H9 (cell line): ENCODE measurements at places on chromosomes 4 and X. TPM values are rescaled to one million over a fixed set of nuclear protein-coding genes. Genes with fewer than 3 reads are reported as not detected.

EMCN gene
- not detected in 2 replicates for total RNA-seq

IL9R gene
- total RNA-seq = 0.72 and 1.1 TPM in 2 replicates

- H3K27ac ChIP-seq = no peak overlapping the region
- no peaks in the 10 kb centered on the region for H3K4me1 ChIP-seq
- H3K27me3 ChIP-seq = peaks cover 42% of the 10 kb centered on the region
- no peak for DNase-seq
Measured at GRCh38 chr4:173498023-173498422, 32.0 kb downstream of the HAND2 start.

GRCh38 chr4:152468408-152468807 lies 67.5 kb downstream of the FBXW7 start:
- no peak overlapping the region for H3K4me3 ChIP-seq
- no peaks in the 10 kb centered on the region for H3K36me3 ChIP-seq
- no peak for DNase-seq
- H3K4me1 ChIP-seq = no peaks in the 10 kb centered on the region

DNA sequence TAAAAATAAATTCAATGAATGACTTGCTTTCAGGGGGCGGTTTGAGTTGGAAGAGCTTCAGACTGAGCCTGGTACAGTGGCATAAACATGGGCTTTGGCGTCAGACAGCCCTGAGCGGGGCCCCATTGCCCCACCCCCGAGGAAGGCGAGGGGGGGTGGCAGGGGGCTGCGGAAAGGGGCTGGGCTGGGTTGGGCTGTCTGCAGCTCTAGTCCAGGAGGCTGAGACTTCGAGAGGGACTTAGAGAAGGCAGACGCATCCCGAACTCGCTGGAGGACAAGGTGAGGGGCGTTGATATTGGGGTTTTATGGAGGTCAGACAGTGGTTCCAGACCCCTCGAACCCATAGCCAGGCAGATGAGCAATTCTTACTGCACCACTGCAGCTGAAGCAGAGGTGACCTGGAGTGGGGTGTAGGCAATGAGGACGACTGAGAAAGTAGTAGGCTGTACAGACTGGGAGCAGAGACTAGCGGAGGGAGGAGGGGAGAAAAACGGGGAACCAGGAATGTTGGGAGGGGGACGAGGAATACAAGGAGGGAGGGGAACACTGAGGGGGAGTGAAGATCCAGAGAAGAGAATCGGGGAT lies at the start of gene MAGED2:
MAGED2 (plus strand) TSS at position 222 of the 585 bp plus-strand sequence. CDS start 1,587 bp downstream, outside the sequence.
- no peaks in the 10 kb centered on the region for H3K27me3 ChIP-seq
- H3K27ac ChIP-seq = peak within 1 kb of the TSS; percentile 79
- peaks cover 5% of the 10 kb centered on the region; the same call in 1 of the 2 replicates for H3K4me1 ChIP-seq

DNA sequence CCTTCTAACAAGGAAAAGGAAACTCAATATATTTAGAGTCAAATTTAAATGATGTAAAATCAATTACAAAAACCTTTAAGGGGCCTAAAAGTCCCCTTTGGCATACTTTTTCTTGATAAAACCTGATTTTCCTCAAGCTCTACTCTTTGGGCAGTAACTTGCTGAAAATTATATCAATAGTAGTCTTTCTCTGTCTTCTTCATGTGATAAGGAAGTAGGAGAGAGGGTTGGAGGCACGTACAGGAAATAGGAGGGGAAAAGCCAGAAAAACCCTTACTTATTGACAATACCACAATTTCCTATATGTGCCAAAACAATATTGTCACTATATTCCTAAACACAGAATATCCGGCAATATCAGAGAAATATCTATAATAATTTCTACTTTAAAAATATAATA lies 9.6 kb downstream of the RHOH start:
- H3K4me3 ChIP-seq = no peak overlapping the region
- no peaks in the 10 kb centered on the region; the same call in 1 of the 2 replicates for H3K4me1 ChIP-seq
- no peak overlapping the region for H3K27ac ChIP-seq
- H3K27me3 ChIP-seq = no peaks in the 10 kb centered on the region
- DNase-seq = no peak
- H3K36me3 ChIP-seq = peaks cover 5% of the 10 kb centered on the region; the same call in 2 of the 3 replicates

GRCh38 chr4:165464813-165465381 lies 86.1 kb downstream of the CPE start:
- no peaks in the 10 kb centered on the region for H3K4me1 ChIP-seq
- no peak for DNase-seq

DNA sequence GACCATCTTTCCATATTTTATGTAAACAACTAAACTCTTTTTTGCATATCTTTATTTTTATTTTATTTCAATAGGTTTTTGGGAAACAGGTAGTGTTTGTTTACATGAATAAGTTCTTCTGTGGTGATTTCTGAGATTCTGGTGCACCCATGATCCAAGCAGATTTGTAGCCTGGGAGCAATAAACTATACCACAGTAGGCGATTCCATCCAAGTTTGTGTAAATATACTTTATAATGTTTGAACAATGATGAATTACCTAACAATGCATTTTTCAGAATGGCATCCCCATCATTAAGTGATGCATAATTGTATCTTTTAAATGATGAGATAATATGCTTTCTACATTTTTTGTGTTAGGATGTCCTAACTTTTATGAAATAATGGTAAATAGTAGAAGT lies 39.2 kb upstream of the CYSLTR1 start:
- H3K36me3 ChIP-seq = no peaks in the 10 kb centered on the region
- H3K27me3 ChIP-seq = no peaks in the 10 kb centered on the region
- H3K4me1 ChIP-seq = no peaks in the 10 kb centered on the region
- H3K27ac ChIP-seq = no peak overlapping the region
- H3K4me3 ChIP-seq = no peak overlapping the region
- DNase-seq = no peak

DNA sequence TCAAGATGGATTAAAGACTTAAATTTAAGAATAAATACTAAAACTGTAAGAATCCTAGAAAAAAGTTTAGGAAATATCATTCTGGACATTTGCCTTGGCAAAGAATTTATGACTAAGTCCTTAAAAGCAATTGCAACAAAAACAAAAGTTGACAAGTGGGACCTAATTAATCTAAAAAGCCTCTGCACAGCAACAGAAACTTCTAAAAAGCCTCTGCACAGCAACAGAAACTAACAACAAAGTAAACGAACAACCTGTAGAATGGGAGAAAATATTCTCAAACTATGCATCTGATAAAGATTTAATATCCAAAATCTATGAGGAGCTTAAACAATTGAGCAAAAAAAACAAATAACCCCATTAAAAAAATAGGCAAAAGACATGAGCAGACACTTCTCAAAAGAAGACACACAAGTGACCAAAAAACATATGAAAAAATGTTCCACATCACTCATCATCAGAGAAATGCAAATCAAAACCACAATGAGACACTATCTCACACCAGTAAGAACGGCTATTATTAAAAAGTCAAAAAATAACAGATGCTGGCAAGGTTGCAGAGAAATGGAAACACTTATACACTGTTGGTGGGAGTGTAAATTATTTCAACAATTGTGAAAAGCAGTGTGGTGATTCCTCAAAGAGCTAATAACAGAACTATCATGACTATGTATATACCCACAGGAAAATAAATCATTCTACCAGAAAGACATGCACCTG lies 5.5 kb upstream of the OPRPN start:
- no peak overlapping the region for H3K27ac ChIP-seq
- H3K36me3 ChIP-seq = no peaks in the 10 kb centered on the region
- H3K27me3 ChIP-seq = no peaks in the 10 kb centered on the region
- DNase-seq = no peak

GRCh38 chr4:139782926-139783522 lies 117.4 kb downstream of the MGST2 start:
- peaks cover 10% of the 10 kb centered on the region for H3K4me1 ChIP-seq
- DNase-seq = no peak
- H3K4me3 ChIP-seq = no peak overlapping the region
- H3K27me3 ChIP-seq = no peaks in the 10 kb centered on the region

DNA sequence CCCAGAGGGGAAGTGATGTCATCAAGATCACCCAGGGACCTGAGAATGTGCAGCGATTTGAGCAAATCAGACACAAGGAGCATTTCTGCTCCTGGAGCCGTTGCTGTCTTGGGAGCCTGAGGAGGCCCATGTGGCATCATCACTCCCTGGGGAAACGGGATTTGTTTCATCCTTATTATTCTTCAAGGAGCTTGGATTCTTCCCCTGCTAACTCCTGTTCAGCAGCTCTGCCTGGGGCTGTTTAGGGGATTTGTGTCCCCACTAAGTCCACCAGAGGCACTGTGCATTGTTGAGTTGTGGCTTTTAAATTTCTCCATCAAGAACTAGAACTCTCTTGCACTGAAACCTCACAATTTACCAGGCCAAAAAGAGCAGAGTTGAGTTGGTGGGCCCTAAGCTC lies 104.2 kb upstream of the MSX1 start:
- no peak for DNase-seq
- no peaks in the 10 kb centered on the region; the same call in 2 of the 3 replicates for H3K36me3 ChIP-seq
- H3K4me3 ChIP-seq = no peak overlapping the region
